ENCODE measurements at places on chromosomes 4 and X.

GRCh38 chr4:53905941-53906377 lies 158.4 kb downstream of the CHIC2 start:
- DNase-seq = peak; percentile 45

DNA sequence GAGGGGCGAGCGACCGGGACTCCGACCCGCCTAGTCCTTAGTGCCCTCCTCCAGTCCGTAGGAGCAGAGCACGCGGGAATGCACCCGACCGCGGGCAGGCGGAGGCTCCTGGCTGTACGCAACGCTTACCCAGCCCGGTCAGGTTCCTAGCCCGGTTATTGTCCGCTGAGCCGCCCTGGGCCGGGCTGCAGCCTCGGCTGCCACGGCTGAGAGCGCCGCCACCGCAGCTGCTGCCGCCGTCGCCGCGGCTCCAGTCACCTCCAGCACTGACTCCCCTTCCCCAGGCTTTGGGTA lies at the start of gene AMER1:
TSS of gene AMER1 (minus strand) at position 268 of the 294 bp plus-strand sequence. CDS start 12,422 bp downstream, outside the sequence.
- no peak for DNase-seq

- DNase-seq = no peak
Observed at GRCh38 chrX:50805276-50805675, 8.7 kb downstream of the SHROOM4 start.

DNA sequence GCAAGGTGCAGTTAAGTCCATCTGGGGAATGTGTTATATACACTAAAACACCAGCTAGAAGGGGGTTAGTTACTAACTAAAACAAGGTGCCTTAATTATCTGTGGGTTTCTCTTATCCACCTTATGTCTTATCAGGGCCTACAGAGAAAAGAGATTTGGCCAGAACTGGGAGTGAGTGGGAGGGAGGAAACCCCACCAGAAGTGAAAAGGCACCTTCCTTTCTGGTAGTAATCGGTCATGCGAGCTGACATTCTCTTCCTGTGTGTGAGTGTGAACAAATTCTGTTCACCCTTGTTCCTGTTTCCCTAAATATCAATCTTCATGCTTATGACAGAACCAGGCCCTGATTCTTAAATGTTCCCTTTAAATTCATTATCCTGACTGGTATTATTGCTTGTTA lies 43.5 kb downstream of the SRPX2 start:
- DNase-seq = peak; percentile 38

- peak; percentile 27 for DNase-seq
Observed at GRCh38 chrX:110440016-110440805, 81.6 kb downstream of the RTL9 start.

DNA sequence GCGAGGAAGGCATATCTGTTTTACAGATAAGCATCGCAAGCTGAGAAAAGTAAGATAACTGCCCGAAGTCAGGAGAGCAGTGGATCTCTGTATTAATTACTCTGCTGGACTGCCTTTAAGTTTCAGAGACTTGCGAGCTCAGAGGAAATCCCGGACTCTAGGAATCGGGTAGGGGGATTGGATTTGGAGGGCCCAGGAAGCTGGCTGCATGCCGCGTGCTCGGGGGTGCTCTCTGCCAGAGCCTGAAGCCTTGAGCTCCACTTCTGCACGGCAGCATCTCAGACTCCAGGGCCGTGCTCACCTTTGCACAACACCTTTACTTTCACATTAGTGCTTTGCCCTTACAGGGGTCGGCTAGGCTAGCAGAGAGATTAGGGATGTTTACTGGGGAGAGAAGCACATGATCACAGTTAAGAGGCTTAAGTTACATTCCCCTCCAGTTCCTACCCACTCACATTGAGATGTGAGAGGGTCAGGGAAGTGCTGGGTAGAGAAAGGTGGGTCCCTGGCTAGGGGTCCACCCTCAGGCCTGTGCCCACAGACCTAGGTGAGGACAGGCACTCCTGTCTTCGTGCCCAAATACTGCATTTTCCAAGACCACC lies 57.0 kb downstream of the TRIML1 start:
- no peak for DNase-seq

DNA sequence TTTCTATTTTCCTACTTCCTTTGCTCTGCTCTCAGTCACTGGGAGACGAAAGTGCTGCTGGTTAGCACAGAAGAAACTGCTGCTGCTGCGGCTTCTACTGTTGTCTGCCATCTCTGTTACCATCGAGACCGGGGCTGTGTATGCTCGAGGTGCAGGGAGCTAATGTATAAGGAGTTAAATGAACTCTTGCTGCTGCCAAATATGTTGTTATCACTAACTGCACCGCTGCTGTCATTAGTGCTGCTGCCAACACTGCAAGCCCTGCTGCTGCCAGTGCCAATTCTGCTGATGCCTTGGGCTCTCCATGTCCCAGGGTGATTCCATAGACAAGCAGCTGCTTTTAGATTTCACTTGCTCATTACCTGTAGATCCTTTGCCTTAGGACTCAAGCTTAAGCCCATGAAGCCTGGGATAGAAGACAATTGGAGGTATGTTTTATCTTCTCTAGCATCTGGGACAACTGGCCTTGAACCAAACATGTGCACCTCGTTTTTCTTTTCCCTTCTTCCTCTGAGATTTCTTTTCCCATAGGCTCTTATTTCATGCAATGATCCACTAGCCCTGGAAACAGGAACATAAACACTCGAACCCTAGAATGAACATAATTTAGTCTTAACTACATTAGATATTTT lies 107.8 kb downstream of the CCSER1 start:
- no peak for DNase-seq

DNA sequence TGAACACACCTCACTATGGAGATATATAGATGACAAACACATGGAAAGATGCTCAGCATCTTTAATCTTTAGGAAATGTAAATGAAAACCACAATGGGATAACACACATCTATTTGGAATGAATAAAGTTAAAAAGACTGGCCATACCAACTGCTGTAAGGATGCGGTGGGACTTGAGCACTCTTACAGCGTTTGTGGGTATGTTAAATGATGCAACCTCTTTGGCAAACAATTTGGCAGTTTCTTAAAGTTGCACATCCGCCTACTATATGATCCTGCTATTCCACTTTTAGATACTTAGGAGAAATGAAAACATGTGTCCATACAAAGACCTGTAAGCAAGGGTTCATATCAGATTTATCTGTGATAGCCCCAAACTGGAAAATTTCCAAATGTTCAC lies 50.7 kb downstream of the MRPL1 start:
- DNase-seq = no peak

GRCh38 chr4:62359441-62360155 lies 1159.5 kb downstream of the ADGRL3 start:
- no peak for DNase-seq

DNA sequence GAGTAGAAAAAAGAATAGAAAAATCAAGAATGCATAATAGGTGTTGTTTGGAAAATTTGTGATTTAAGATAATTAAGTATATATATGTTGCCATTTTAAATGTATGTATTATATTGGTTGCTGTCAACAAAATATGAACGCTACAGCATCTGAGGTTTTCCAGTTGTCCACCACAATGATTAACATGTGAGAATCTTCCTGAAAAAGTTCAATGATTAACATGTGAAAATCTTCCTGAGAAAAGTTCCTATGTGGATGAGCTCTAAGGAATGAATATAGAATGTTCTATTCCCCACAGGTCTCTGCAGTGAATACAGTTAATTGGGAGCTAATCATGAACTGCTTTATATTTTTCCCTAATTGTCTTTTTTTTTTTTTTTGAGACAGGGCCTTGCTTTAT lies 214.7 kb downstream of the CBR4 start:
- no peak for DNase-seq

DNA sequence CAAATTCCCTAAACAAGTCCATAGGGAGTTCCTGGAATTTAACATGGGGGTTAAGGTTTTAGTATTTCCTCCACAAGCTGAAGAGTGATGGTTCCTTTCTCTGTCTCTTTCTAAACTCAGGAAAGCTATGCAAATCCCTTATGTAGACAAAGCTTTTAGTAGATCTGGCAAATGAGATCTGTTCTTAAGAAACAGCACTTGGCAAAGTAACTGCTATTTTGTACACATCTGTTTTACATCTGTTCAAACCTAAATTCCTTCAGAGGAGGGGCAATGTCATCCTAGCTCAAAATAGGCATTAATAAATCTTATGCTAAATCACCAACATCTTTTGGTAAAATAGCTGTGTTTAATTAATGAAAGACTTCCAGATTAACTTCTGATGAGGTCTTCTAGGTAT lies 137.8 kb upstream of the TBC1D9 start:
- DNase-seq = no peak

DNA sequence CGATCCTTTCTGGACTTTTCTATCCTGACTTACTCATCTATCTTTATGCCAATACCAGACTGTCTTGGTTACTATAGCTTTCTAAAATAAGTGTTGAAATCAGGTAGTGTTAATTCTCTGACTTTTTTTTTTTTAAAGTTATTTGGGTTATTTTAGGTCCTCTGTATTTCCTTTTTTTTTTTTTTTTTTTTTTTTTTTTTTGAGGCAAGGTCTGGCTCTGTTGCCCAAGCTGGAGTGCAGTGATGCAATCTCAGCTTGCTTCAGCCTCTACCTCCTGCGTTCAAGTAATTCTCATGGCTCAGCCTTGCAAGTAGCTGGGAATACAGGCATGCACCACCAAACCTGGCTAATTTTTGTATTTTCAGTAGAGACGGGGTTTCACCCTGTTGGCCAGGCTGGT lies 2.8 kb upstream of the NELFA start:
- DNase-seq = peak; percentile 78

DNA sequence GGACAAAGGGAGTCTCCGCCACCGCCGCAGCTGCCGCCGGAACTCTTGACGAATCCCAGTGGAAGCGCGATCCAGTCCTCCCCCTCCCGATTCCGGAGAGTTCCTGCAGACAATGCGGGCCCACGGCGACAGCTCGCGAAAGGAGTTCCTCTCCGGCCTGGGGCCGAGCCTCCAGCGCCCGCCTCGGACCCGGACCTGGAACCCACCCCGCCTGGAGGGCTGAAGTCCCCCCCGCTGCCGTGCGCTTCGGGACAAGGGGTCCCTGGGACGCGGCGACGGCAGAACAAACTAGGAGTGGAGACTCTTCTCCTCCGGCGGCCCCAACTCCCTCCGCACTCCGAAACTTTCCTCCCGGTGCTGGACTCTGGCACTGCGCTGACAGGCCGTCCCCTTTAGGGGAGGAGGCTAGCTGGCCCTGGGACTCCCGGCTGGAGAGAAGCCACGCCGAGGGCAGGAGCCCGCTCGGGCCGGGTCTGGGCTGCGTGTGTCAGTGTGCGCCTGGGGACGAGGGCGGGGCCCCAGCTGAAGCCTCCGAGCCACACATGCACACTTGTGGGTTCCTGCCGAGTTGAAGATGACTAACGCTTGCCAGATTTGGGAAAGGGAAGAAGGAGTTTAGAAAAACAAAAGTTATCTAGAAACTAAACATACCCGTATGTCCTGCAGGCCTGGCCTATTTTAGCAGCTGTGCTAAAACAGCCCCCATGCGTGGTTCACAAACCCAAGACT lies at the start of gene ANTXR2:
TSS of gene ANTXR2 (minus strand) at position 486 of the 729 bp plus-strand sequence. CDS start 669 bp downstream, outside the sequence.
- peak; percentile 94 for DNase-seq

- DNase-seq = no peak
Observed at GRCh38 chr4:112036886-112037285, 108.4 kb upstream of the FAM241A start.

- peak; percentile 67 for DNase-seq
Observed at GRCh38 chrX:133608406-133608805, 193.1 kb upstream of the GPC4 start.

- no peak for DNase-seq
Observed at GRCh38 chrX:9503261-9503660, 38.4 kb downstream of the TBL1X start.

DNA sequence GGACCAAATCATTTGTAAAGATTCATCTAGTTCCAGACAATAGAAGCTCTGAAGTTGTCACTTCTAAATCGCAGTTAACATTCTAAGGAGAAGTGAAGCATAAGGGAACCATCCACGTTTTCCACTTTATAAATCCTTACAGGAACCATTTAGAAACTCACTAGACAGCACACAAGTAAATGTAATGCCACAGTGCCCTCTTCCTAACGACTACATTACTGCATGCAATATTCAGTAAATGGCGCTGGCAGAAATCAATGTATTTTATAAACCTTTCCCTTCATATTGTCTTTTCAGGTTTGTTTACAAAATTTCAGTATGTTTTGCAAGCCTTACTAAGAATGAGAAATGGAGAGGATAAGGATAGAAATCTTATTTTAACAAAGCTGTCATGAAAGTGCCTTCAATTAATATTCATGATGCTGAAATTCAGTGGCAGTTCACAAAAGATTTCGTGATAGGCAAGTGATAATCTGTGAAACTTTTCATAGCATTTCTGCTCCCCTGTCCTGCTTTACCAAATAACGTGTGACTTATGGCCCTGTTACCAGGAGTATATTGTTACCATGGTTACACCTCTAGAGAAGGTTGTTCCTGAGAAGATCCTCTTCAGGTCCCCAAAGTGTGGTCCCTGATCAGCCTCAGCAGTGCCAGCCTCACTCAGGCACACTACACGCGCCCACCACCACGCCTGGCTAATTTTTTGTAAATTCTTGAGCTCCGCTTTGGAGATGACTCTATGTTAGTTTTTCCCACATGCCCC lies 54.2 kb downstream of the TMA16 start:
- peak; percentile 70 for DNase-seq

DNA sequence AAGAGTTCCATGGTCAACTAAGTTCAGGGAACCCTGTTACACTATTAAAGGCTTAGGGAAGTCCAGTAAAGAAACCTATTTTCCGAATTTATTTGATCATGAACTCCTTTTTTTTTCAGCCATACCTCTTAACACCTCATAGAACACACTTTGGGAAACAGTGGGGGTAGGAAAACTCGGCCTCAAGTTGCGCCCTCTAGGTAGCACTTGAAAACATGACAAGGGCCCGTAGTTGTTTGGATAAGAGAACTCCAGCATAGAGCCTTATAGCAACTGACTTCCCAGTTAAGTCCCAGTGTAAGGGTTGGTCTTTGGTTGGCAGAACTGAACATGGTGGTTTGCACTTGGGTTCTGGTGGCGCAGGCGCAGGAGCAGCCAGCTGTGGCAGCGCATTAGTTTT lies 14.4 kb downstream of the OGT start:
- DNase-seq = no peak

DNA sequence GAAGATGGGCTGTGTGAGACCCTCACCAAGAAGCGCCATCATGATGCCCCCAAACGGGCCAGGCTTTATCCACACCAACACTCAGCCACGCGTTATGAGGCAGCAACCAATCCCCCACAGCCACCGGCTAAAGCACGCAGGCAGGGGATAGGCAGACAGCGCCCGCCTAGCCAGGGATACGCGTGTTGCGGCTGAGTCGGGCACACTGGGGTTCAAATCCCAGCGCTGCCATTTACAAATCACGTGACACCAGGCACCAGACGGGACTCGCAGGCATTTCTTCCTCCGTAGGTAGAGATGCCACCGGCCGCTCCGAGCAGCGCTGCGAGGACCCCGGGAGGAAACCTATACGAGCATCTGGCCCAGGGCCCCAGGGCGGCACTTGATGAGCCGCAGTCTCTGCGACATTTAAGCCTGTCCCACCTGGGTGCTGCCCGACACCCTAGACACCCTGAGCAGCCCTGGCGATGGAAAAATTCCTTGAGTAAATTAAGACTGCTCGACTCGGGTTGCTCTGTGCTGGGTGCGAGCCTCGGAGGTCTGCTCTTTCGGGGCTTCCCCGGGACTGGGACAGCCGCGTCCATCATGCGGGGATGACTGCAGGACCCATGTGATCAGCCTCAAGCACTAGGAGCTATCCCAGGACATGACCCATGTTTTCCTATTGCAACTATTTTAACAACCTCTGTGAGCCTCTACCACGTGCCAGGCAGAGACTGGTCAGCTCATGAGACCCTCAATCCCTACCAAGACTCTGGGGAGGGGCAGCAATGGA lies 6.3 kb downstream of the ABLIM2 start:
- no peak for DNase-seq

GRCh38 chr4:154779362-154779947 lies 1.6 kb upstream of the RBM46 start:
- DNase-seq = peak; percentile 34

- no peak for DNase-seq
Observed at GRCh38 chrX:19599253-19599652, 83.9 kb upstream of the MAP3K15 start.
